ENCODE measurements at places on chromosomes 5 and 9.
A peak's percentile ranks its signal among the peaks of the same experiment; 100 is the strongest.

DNA sequence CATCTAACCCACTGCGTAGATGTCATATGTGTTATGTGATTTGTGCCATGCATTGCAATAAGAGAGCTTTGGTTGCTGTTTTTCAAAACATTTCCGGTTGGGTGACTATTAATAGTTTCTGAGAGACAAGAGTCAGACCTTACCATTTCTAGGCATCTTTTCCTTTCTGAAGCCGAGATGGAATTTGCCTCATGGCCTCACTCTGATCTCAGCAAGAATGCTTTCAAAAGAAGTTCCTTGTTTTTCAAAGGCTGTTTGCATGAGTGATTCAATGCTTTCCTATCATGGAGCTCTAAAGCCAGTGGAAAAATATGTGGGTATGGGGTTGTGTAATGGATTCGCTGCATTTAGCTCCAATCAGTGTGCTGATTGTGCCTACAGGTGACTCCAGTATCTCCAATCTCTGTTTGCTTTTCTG lies 203.1 kb upstream of the PPP1R2B start:
- DNase-seq: no peak

GRCh38 chr9:79858508-79858907 lies 286.7 kb downstream of the TLE4 start:
- no peak for DNase-seq

DNA sequence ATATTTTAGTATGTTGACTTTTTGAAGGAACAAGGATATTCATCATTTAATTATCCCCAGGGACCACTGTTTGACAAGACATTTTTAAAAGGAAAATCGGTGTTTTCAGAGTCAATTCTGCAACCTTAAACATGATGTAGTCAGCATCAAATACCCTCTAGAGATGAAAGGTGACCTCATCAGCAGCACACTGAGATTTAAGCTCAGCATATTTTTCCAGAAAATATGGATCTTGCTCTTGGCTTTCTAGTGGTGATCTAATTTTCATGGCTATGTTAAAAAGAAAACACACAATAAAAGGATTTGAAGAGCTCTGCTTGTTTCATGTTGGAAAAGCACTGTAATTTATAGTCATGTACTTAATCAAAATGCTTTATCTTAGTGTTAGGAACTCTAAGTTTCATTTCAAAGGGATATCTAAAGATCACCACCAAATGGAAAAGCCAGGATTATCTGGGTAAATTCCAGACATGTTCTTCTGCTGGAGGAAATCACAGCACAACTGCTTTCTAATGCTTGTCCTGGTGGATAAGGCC lies 487.2 kb downstream of the ENC1 start:
- DNase-seq: no peak

DNA sequence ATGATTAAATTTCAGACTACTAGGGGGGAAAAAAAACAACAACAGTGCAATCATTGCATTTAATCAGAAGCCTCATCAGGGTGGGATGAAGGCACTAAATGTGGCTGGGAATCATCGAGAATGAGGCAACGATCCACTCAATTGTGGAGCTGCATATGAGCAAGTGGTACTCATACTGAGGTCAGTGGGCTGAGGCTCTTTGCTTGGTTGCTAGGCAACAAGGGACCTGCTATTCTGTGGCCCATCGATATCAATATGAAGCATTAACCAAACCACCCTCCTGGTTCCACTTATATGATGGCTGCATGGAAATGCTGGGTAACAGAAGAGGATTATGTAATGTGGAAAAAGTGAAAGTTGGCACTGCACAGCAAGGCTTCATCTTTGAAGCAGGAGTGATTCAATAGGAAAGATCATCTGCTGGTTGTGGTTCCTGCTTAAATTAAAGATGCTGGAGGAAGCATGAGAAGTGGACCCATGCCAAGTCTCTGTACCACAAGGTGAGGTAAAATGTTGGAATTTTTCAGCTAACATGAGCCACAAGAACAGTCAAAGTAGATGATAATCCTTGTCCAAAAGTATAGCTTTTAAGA lies 159.8 kb upstream of the HMHB1 start:
- no peak for DNase-seq

DNA sequence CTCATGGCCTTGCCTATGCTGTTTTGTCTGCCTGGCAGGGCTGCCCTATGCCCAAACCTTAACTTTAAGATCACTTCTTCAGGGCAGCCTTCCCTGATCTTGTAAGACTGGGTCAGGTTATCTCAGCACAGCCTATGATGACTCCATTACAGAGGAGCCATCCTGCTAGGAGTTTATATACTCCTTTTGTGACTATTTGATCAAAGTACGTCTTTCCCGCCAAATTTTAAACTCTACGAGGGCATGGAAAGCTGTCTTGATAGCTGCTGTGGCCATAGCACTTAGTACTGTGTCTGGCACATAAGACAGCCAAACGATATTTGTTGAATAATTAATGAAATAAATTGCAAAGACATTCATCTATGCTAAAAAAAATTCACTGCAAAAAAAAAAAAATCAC lies 60.6 kb downstream of the PPP2R2B start:
- DNase-seq: no peak

DNA sequence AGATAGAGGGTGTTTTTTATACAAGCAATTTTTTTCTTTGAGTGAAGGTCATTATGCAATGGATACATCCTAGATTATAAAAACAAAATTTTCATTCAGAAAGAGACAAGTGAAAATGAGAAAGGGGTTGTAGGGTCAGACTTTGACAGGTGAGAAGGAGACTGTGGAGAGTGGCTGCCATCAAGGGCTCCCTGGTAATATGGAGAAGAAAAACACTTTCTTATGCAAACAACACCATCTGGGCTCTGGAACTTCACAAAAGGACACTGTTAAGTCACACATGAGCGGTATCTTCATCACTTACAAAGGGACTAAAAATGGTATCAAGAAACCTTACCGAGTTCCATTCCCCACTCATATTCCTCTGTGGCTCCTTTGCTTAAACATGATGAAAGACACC lies 23.5 kb downstream of the C7 start:
- DNase-seq: no peak

DNA sequence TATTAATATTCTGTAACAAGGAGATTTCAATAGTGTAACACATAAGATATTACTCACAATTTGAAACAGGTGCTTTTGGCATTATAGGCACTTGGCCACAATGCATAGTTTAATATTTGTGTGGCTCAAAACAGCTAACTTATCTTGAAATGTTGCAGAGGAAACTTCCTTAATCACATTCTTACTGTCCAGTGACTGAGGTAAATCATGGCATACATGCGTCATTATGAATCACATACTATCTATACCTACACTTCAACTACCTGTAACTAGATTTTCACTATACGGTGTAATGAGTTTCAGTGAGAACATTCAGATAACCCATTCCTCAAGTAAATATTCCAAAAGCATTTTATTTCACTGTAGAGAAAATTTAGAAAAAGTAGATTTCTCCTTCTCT lies 218.8 kb downstream of the PDE4D start:
- DNase-seq: no peak

DNA sequence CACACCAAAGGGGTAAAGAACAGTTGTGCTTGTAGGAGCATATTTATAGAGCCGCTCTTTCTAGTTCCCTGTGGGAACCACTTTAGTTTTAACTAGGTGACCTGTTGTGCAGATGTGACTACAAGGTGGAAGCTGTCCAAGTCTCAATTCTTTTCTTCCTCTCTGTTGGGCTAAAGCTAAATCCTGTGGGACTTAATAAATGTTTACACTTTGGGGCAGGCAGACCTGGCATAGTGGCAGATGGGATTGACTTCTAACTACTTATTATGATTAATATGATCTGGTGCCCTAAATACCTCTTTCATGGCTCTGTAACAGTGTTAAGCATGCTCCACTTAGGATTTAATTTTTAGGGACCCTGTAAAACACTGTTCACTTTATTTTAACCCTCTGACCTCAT lies 265.3 kb downstream of the KCTD16 start:
- DNase-seq: no peak

DNA sequence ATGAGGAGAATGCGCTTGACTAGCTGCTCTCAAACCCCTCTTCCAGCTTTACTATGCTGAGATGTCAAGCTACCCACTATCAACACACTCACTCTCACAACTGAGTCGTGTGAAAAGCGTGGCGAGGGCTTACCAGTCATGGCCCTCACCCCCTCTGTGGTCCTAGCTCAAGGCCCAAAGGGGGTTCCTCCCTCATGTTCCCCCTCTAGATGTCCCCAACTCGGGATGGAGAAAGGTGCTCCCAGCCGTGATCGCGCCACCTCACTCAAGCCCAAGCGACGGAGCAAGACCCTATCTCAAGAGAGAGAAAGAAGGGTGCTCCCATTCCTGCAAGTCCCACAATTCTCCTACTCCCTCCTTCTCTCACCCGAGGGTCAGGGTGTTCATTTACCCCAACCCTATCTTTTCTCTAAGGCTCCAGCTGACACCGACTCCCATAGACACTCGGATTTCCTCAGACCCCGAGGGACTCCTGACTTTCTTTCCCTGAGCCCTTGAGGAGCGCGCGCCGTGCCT lies 559 bp downstream of the SLC38A9 start:
- no peak for DNase-seq

GRCh38 chr9:75907329-75907728 lies 16.9 kb downstream of the PCSK5 start:
- DNase-seq: no peak

DNA sequence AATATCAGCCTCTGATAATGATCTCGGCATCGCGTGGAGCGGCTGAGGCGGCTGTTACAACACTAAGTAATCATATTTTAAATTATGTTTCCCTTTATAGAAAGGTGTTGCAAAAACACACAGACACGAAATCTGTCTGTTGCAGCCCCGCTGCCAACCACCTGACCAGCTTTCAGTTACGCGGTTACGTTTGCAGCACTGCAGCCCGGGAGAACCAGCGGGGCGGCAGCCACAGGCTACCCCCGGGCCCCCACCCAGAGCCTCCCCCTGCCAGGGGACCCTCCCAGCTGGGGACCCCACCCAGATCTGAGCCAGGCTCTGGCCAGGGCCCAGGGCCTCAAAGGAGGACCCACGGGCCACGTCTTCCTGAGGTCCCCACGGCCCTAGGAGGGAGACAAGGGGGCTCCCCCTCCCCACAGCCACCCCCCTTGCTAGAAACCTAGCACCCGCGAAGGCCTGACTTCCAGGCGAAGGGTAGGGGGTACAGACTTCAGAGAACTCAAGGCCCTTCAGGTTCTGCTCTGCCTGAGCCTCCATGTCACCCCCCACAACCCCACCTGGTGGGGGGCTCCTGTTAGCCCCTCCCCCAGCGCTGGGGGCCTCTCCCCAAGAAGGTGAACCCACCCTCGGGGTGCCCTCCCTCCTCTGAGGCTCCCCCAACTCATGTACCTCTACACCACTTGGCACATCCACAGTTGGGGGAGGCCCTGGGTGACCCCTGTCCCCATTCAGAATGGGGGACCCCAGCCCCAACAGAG lies 6.0 kb downstream of the NACC2 start:
- no peak for DNase-seq

DNA sequence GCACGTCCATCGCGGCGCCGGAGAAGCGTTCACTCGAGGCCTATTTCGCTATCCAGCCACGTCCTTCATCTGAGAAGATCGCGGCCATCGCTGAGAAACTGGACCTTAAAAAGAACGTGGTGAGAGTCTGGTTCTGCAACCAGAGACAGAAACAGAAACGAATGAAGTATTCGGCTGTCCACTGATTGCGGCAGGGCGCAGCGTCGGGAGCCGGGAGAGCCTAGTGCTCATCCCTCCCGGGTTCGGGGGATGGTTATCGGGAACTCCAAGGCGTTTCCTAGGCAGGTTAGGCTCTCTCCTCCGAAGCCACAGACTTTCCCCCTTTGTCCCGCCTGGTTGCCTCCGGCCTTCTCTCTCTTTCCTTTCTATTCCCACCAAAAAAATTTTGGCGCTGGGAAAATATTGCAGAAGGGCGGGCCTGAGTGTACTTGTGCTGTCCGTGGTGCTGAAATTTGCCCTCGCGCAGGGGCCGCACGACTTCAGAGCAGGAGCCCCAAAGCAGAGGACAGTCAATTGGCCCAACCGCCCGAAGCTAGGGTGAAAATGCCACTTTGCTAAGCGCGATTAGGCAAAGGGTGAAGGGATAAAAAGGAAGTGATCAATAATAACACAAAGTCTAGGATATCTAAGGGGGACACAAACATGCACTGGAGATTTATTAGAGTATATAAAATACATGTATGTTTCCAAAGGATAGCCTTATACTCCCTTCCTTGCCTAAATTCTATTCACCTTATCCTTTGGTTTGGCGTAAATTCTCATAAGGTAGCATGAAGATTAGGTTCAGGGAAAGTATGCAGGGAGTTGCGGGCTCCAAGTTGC lies 1.8 kb downstream of the POU4F3 start:
- peak; percentile 32 for DNase-seq

DNA sequence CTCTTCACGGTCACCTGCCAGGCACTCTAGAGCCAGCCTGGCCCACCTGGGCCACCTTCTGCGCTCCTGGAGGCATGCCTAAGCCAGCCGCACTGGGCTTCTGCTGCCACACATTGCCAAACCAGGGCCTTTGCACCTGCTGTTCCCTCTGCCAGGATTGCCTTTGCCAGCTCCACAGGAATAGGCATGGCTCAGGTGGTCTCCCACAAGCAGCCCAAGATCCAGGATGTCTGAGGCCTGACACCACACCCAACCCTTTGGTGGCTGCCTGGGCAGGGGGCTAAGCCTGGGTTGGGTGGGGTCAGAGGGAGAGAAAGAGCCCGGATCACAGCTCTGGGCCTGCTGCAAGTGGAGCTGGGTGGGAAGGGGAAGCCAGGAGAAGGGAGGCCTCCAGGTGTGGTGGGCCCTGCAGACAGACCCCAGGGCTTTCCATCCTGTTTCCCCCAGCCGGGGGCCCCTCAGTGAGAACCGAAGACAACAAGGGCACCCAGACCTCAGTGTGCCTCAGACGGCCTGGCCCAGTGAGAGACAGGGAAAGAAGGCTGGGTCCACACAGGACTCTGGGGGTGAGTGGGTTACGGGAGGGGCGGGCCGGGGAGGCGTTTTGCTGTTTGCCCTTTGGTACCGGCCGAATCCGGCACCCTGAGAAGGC lies 672 bp upstream of the SUSD3 start:
- no peak for DNase-seq

DNA sequence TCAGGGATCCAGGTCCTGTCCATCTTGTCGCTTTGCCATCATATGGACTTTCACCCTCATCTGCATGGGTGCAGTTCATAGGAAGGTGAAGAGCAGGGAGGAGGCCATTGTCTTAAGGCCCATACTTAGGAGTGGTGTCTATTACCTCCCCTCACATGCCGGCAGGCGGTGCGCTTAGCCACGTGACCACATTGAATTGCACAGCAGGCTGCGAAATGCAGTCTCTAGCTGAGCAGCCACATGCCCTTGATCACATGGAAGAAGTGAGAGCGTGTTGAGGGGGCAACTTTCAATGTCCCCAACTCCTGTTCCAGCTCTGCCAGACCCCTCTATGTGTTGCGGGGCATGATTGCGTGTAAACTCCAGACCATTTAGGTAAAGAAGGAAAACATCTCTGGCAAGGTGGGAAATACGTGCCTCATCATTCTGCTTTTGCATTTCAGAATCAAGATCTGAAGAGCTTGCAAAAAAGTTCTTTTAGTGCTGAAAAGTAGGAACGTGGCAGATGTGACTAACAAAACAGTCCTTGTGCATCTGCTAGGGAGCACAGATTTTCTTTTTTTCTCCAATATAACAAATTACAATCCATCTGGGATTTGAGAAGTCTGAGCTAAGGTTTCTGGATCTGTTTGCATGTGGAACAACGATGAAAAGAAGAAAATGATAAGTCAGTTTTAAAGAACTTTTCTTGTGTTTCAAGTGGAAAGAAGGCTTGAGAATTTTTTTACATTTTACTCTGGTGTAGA lies 34.4 kb downstream of the ROPN1L start:
- DNase-seq: no peak

All from HFFc6 (cell line).